ENCODE measurements at places on chromosomes 6 and 20. TPM values are rescaled to one million over a fixed set of nuclear protein-coding genes. Genes with fewer than 3 reads are reported as not detected.

- peaks cover 23% of the 10 kb centered on the region for H3K27me3 ChIP-seq
- H3K36me3 ChIP-seq: no peaks in the 10 kb centered on the region
- peaks cover 4% of the 10 kb centered on the region for H3K4me1 ChIP-seq
- no peak for DNase-seq
- H3K4me3 ChIP-seq: no peak overlapping the region
- H3K27ac ChIP-seq: no peak overlapping the region
Measured at GRCh38 chr20:62548471-62548870, 72.7 kb upstream of the GATA5 start.

DNA sequence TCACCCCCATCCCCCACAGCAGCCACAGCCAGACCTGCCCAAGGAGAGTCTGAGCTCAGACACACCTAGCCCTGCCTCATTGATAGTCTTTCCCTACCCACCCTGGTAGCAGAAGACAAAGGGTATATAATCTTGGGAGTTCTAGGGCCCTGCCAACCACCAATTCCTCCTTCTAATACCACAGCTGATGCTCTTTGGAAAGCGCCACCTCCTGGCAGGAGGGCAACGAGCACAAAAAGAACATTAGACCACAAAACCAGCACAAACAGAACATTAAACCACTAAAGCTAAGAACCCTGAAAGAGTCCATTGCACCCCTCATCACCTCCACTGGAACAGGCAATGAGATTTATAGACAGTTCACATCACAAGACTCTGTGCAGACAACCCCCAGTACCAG is 195.8 kb upstream of the FUT9 start:
- no peak for DNase-seq
- H3K27ac ChIP-seq: no peak overlapping the region
- H3K4me3 ChIP-seq: no peak overlapping the region
- no peaks in the 10 kb centered on the region for H3K4me1 ChIP-seq
- H3K36me3 ChIP-seq: peaks cover 2% of the 10 kb centered on the region

- no peak overlapping the region for H3K4me3 ChIP-seq
- H3K27me3 ChIP-seq: no peaks in the 10 kb centered on the region
- H3K36me3 ChIP-seq: no peaks in the 10 kb centered on the region
- DNase-seq: no peak
Measured at GRCh38 chr6:129486327-129486726, 223.7 kb downstream of the ARHGAP18 start.

GRCh38 chr6:17964633-17965032 is 22.8 kb downstream of the KIF13A start:
- no peak overlapping the region for H3K4me3 ChIP-seq
- no peaks in the 10 kb centered on the region for H3K4me1 ChIP-seq
- no peaks in the 10 kb centered on the region for H3K36me3 ChIP-seq

DNA sequence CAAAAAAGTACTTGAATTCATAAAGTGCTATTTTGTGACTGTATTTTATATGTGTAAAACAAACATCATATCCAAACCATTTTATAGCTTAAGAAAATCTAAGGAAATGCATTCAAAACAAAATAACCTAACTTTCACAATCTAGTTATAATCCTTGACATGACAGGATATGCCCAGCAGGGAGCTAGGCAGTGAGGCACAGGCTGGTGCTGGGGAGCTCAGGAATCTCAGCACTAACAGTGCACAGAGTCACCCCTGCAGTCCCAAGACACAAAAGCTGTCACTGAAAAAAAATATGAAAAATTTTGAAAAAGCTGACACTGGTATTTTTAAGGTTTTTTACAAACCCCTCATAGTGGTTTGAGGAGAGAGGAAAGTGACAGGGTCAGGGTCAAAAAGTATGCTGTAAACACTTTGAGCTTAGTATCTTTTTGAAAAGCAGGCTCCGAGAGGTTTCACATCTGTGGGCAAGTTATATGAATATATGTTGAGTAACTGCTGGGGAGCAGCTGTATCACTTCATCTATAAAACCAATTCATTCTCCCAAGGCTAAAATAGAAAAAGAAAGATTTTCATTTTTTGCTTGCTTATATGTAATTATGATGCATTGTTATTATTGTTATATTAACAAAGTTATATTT is 24.1 kb downstream of the LGSN start:
- no peak overlapping the region for H3K27ac ChIP-seq
- no peak for DNase-seq
- H3K4me1 ChIP-seq: no peaks in the 10 kb centered on the region
- no peak overlapping the region for H3K4me3 ChIP-seq
- no peaks in the 10 kb centered on the region for H3K27me3 ChIP-seq

- H3K4me3 ChIP-seq: no peak overlapping the region
- H3K36me3 ChIP-seq: no peaks in the 10 kb centered on the region
- H3K4me1 ChIP-seq: no peaks in the 10 kb centered on the region
- no peak overlapping the region for H3K27ac ChIP-seq
Measured at GRCh38 chr6:168333039-168333438, 13.5 kb upstream of the DACT2 start.

GRCh38 chr20:62703853-62704228 is 4.8 kb upstream of the NTSR1 start:
- peak overlapping the region; percentile 57 for H3K4me3 ChIP-seq
- peaks cover 9% of the 10 kb centered on the region for H3K27me3 ChIP-seq
- H3K4me1 ChIP-seq: peaks cover 15% of the 10 kb centered on the region
- DNase-seq: no peak

DNA sequence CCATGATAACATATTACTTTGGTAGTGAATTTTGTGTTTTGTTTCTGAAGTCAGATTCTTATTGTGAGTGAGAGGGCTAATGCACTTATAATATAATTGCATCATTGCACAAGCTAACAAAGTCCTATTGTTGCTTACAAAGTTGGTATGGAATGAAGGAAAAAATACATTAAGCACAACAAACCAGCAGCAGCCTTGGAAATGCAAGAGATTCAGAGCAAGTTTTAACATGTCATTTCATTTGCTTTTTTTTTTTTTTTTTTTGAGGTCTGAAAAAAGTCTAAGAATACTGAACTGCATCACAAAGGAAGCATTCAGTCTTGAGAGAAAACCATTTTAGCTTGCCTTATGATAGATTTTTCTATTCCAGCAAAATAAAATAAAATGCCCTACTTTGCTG is 57.6 kb downstream of the PLCB4 start:
- no peak for DNase-seq
- no peaks in the 10 kb centered on the region for H3K36me3 ChIP-seq
- no peak overlapping the region for H3K4me3 ChIP-seq
- no peaks in the 10 kb centered on the region for H3K27me3 ChIP-seq
- no peak overlapping the region for H3K27ac ChIP-seq

- peak overlapping the region; percentile 95 for H3K27ac ChIP-seq
- no peaks in the 10 kb centered on the region for H3K36me3 ChIP-seq
- H3K4me3 ChIP-seq: peak overlapping the region; percentile 99
- peaks cover 48% of the 10 kb centered on the region for H3K4me1 ChIP-seq
- H3K27me3 ChIP-seq: no peaks in the 10 kb centered on the region
Measured at GRCh38 chr6:49463612-49463967, 420 bp downstream of the CENPQ start.

AARS2 gene
- 12.3 TPM for total RNA-seq

PACRG gene
- total RNA-seq: not detected

- no peak for DNase-seq
- peaks cover 8% of the 10 kb centered on the region for H3K36me3 ChIP-seq
- H3K27ac ChIP-seq: no peak overlapping the region
Measured at GRCh38 chr6:28208111-28208659, 16.9 kb upstream of the ZSCAN9 start.

DNA sequence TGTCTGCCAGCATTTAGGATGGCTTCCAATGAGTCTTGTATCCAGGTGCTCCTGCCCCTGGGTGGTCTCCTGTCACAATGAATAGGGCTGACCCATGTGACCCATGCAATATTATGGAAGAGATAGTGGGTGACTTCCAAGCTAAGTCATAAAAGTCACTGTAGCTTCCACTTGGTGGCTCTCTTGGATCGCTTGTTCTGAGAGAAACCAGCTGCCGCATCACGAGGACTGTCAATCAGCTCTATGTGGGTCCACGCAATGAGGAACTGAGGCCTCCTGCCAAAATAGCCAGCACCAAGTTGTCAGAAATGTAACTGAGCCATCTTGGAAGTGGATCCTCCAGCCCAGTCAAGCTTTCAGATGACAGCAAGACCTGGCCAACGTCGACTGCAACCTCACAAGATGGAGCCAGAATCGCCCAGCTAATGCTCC is 14.9 kb upstream of the MATN4 start:
- H3K27ac ChIP-seq: no peak overlapping the region
- no peak for DNase-seq
- H3K4me3 ChIP-seq: no peak overlapping the region
- peaks cover 4% of the 10 kb centered on the region for H3K36me3 ChIP-seq
- H3K27me3 ChIP-seq: no peaks in the 10 kb centered on the region

GRCh38 chr20:16580147-16580546 is 6.9 kb upstream of the KIF16B start:
- H3K4me1 ChIP-seq: peaks cover 5% of the 10 kb centered on the region
- H3K4me3 ChIP-seq: no peak overlapping the region
- H3K27ac ChIP-seq: no peak overlapping the region
- peaks cover 10% of the 10 kb centered on the region for H3K27me3 ChIP-seq
- DNase-seq: no peak
- no peaks in the 10 kb centered on the region for H3K36me3 ChIP-seq

TAPBP gene
- total RNA-seq: 180 TPM

DNA sequence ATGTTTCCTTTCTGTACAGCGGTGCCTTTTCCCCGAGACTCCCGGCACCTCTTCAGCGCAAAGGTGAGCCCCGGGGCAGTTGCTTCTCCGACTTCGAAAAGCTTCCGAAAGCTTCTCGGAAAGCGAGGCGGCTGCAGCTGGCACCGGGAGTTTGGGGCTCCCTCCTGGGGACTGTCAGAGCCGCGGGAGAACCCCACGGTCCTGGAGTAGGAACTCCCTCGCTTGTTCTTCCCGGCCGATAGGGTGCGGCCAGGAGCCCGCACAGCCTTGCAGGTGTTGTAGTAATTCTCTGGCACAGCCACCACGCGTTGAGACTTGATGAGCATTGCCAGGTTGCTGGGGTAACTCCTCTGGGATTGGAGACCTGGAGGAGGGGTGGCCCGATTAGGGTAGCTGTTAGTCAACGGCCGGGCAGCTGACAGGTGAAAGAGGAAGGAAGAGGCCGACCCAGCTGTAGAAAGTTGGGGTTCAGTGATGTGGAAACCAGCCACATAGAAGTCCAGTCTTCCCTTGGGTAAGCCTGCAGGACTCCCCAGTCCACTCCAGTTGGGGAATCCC is 721 bp downstream of the KDM1B start:
- peaks cover 6% of the 10 kb centered on the region for H3K36me3 ChIP-seq
- no peaks in the 10 kb centered on the region for H3K27me3 ChIP-seq
- H3K27ac ChIP-seq: no peak overlapping the region
- H3K4me3 ChIP-seq: peak overlapping the region; percentile 99

DNA sequence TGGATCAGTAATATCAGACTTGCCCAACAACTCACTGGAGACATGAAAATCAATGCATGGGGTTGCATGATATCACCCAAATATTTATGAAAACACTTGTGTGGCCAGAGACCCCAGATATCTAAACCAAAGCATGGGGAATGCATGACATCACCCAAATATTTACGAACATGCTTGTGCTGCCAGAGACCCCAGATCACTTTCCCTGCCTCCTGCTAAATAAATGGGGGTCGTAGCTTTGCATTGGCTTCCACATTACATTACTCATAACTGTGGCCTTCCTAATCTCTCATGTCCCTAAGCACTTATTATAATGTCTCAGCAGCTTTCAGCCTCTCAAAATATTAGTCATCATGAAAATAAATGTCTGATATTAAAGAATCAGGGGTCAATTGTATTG is 838.0 kb upstream of the DEFB115 start:
- no peak for DNase-seq
- H3K4me3 ChIP-seq: no peak overlapping the region
- no peak overlapping the region for H3K27ac ChIP-seq
- H3K36me3 ChIP-seq: peaks cover 5% of the 10 kb centered on the region
- H3K27me3 ChIP-seq: no peaks in the 10 kb centered on the region
- H3K4me1 ChIP-seq: no peaks in the 10 kb centered on the region

DNA sequence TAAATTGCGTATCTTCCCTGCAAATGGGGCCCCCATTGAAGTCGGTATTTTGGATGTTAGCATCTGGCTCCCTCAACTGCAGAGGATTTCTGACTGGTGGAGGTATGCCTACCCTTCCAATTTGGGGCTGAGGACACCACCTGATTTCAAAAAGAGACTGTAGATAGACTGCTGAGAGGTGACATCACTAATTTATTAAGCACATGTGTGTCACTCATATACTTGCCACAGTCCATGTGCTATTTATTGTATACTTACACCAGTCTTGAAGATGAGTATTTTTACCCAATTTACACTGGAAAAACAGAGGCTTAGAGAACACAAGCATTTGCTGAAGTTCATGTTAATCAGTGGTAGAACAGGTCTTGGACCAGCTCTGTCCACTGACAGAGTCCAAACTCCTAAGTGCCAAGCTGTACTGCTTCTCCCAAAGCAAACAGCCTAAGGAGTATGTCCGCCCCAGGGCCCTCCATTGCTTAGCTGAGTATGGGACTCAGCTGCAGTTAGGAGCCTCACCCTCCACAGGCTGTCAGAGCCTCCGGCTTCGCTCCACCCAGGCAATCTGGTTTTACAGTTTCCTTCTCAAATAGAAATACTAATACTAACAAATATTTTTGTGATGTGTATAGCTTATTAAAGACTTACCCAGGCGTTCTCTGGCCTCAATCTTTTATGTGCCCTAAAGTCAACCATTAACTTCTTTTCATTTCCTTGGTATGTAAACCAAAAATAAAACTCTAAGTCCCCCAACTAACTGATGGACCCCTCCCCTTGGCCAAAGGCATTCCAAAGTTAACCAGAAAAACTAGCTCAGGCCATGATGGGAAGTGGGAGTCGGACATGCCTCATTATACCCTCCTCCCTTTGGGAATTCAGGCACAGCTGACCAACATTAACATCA is 17.5 kb downstream of the RIN2 start:
- H3K27ac ChIP-seq: no peak overlapping the region
- H3K4me1 ChIP-seq: no peaks in the 10 kb centered on the region
- H3K27me3 ChIP-seq: no peaks in the 10 kb centered on the region
- DNase-seq: no peak

- H3K27ac ChIP-seq: no peak overlapping the region
- H3K4me3 ChIP-seq: no peak overlapping the region
- peaks cover 9% of the 10 kb centered on the region for H3K4me1 ChIP-seq
- H3K36me3 ChIP-seq: peaks cover 1% of the 10 kb centered on the region
- peaks cover 25% of the 10 kb centered on the region for H3K27me3 ChIP-seq
- DNase-seq: no peak
Measured at GRCh38 chr6:81769824-81770223, 17.3 kb upstream of the TENT5A start.

GMPR gene
- not detected for total RNA-seq

GRCh38 chr6:169252505-169253189 is 999 bp downstream of the THBS2 start:
- H3K4me1 ChIP-seq: peaks cover 23% of the 10 kb centered on the region
- no peaks in the 10 kb centered on the region for H3K36me3 ChIP-seq
- no peak for DNase-seq
- H3K4me3 ChIP-seq: peak overlapping the region; percentile 27
- peaks cover 69% of the 10 kb centered on the region for H3K27me3 ChIP-seq
- H3K27ac ChIP-seq: no peak overlapping the region

Data from activated T-cell treated with anti-CD3 and anti-CD28 coated beads, Interleukin-2, amount 50 U/mL, for 72 hours (primary cell).